ENCODE measurements at places on chromosomes 13 and 19. TPM values are rescaled to one million over a fixed set of nuclear protein-coding genes. Genes with fewer than 3 reads are reported as not detected.

The SBSN gene
- 0.39 TPM for polyA plus RNA-seq

The KIR3DL1 gene
- polyA plus RNA-seq, result 0.18 TPM

The MAST1 gene
- 0.08 TPM for polyA plus RNA-seq

The SULT2B1 gene
- polyA plus RNA-seq, result 10.9 TPM

DNA sequence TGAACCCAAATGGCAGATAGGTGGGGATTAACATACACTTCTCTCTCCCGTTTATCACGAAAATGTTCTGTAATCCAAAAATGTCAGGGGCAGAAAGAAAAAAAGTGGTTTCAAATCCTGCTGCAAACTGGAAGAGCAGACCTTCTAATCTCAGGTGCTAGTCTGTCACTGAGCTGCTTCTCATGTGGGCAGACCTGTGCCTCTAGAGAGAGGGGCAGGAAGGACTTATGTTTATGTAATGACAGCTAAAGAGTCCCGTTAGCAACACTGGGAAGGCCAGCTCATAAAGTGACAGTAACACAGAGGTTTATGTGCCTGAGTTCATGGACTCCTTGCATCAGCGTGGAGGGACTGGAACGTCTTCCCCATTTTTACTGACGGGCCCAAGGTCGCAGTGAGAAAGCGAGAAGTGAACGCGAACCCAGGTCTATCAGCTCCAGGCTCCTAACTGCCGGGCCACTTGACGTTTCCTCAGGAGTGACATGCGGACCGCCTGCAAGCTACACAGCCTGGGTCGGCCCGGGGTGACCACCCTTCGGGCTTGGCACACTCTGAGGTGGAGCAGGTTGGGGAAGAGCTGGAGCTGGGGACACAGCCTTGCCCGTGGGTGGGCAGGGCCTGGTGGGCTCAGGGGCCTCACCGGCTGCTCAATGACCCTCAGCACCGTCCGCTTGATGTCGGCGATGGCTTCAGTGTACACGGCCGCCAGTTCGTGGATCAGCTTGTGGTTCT lies 9.6 kb upstream of the RSPH6A start:
- DNase-seq, result no peak

DNA sequence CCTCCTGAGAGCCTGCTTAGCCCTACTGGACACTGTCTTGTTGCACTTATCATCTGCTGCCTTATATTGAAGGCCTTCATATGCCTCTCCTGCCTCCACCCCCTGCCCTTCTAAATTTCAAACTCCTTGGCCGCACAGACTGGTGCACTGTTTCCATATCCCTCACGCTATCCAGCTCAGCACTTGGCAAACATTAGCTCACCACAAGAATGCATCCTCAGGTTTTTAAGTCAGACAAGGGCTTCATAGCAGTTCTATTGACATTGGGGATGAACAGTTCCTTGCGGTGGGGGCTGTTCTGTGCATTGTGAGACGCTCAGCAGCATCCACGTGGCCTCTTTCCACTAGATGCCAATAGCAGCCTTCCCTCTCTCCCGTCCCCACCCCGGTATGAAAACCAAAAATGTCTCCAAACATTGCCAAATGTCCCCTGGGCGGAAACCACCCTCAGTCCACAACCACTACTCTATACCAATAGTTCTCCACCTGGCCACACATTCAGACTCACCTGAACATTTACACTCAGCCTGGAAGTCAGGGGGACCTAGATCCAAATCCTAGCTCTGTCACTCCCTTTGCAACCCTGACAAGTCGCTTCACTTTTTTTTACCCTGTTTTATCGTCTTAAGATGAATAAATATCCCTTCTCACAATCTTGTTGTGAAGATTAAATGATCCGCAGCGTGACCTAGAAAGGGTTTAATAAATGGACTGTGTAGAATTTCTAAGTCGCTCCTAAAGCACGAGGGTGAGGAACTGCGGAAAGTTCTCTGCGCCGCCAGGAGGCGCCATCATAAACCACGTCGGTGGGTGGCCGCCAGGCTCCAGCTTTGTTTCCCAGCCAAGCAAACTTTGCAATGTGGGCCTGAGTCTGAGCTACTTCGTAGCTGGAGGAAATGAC lies 3.6 kb upstream of the CEACAM3 start:
- peak; percentile 60 for DNase-seq

GRCh38 chr19:55643003-55643886 lies at the start of gene ZNF581:
Gene ZNF581, plus strand, starts transcription at chr19:55643649. Its CDS starts 923 bp downstream, at chr19:55644572.
- peak; percentile 65 for DNase-seq

DNA sequence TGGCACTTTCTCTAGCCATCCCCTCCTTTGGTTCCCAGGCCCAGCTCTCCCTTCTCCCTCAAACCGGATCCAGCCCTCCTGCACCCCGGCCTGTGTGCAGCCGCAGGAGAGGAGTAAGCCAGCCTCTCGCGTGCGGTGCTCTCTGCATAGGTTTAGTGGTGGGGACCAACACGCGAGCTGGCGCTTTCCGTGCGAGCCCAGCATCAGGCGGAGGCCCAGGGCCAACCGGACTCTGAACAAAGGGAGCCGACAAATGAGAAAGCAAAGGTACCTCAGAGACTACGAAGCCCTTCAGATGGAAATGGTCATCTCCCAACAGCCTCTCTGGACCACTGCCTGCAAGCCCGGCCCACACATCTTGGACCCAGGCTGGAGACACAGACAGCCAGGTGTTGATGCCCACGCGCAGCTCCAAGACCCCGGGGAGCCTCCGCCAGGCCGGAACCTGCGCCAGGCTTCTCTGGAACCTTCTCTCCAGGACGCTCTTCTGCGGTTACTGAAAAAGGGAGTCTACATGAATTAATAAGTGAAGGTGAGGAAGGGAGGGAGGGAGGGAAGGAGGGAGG lies 16.5 kb upstream of the LATS2 start:
- no peak for DNase-seq

- DNase-seq, result no peak
These were observed 45.7 kb downstream of the ZC3H13 start for GRCh38 chr13:46006688-46007452.

GRCh38 chr19:1461862-1462261 lies 11.9 kb downstream of the APC2 start:
- no peak for DNase-seq

Data from lung (tissue), 17 donors.